ENCODE measurements at places on chromosomes 3 and 15.

DNA sequence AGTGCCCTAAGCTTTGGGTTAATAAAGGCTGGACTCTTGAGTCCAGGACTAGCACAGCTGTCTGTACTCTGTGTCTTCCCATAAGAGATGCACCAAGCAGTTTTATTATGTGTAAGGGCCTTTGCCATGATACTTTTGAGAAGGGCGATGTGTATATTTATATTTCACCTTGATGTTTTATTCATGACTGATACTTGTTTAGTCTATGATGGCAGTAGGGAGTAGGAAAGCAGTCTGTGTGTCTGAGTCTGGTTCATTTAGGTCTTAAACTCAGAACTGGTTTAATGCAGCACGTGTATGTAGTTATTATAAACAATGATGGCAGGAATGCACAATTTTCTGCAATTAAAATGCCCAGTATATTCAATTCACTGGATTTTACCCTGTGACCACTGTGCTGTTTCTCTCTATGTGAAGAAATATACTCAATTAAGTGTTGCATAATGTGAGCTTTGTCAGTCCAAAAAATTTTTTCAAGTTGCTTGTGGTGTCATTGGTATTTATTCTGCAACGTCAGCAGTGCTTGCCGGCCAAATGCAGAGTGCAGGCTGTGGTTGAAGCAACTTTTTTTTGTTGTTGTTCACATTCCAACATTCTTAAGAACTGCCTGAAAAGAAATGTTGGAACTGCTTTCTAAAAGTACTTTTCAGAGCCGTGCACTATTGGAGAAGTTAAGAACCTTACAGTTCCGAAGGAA, 423.7 kb upstream of the SEMA6D start:
- DNase-seq, result no peak

GRCh38 chr3:182244222-182244971, 532.7 kb downstream of the SOX2 start:
- no peak for DNase-seq

DNA sequence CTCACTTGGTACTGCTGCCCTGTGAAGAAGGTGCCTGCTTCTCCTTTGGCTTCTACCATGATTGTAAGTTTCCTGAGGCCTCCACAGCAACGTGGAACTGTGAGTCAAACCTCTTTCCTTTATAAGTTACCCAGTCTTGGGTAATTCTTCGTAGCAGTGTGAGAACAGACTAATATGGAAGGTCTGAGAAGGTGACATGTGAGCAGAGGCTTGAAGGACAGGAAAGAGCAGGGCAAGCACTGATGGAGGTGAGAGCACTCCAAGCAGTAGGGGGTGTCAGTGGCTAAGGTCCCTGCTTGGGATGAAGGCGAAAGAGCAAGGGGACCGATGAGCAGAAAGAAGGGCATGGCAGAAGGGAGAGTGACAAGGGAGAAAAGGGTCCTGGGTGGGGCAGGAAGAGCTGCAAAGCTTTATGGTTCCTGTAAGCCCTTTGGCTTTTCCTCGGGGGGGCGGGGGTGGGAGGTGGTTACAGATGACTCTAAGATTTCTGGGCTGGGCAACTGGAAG, 3.5 kb downstream of the EIF4E3 start:
- peak; percentile 63 for DNase-seq

DNA sequence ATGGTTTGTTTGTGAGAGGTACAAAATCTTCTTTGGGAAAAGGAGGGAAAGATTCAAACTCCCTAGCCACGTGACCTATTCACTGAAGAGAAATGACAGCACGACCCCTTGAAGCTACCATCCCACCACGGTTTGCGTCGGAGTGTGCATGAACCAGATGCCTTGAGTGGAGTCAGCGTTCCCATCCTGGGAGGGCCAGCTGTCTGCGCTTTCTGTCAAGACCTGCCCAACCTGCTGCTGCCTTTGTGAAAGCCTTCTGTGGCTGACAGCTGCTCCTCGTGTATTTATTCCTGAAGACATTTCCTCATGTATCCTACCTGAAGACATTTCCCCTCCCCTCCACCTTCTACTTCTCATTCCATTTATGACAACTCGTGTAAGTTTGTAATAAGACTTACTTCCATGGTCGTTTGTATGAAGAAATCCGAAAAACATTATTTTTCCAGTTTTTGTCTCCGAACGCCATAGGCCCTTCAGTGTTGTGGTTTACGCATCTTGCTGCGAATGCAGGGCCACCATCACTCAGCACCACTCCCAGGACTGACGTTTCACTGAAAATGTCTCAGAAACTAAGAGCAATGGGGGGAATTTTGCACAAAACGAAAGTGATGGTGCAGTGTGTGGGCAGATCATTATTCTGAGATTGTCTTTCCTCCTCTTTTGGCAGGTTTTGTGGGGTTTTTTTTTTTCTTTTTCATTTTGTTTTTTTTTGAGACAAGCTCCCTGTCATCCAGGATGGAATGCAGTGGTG, 18.9 kb downstream of the EBLN2 start:
- no peak for DNase-seq

DNA sequence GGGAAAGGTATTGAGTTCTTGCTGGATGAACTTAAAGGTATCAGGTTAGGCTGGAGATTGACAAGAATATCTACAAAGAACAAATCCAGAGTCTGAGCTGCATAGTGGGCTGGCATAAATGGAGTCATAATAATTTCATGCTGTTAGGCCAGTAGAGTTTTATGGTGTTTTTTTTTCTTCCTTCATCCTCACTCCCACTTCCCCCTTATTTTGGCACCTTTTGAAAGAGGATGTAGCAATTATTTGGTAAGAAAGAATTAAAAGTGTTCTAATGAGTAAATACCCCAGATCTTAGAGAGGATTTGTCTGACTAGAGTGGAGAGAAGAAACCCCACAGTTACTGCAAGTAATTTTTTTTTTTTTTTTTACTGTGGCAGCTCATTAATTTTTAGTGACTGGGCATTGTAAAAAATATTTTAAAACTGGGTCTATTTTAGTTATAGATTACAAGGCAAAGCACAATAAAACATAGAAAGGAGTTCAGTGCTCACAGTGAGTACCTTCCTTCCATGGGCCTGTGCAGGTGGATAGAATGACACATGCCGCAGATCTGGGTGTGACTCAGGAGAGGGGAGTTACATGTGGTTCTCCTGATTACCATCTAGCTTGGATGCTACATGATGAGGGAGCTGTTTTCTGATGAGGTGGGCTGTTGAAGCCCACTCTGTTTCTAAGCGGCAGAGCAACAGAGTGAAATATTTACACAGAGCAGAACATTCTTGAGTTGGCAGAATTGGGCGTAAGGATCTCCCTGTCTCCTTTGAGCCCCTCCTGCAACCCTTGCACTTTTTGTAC, 5.3 kb downstream of the EDEM1 start:
- DNase-seq, result no peak

GRCh38 chr15:40372981-40373380, 9.5 kb upstream of the KNSTRN start:
- no peak for DNase-seq

- no peak for DNase-seq
These were observed 167.3 kb downstream of the GMNC start for GRCh38 chr3:190695225-190695624.

- no peak for DNase-seq
These were observed 125.3 kb upstream of the BCL6 start for GRCh38 chr3:187870360-187871203.

GRCh38 chr15:61511089-61511488, 282.0 kb upstream of the RORA start:
- no peak for DNase-seq

DNA sequence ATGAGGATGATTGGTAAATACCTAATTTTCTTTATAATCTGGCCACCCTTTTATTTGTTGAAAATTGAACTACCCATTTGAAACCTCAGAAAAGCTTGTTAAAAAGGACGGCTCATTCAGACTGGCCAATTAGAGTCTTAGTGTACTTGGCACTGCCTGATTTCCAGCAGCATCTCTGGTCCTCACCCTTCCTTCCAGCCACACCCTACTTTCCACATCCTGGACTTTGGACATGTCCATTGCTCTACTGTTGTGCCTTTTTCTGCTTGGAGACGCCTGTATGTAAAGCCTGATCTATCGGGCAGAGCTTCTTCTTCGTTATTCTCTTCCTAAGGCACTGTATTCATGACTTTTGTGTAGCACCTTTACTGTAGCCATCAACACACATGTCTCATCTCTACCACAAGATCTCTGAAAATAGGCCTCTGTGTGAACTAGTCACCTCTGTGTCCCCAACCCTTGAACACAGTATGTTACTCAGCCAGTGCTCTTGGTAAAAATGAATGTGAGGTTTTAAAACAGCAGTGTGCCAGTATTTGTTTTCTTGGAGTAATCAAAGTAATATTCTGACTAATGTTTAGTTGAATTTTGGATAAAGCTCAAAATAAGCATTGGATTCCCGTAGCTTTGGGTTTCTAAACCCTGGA, 6.8 kb downstream of the RBM5 start:
- DNase-seq, result no peak

GRCh38 chr15:49908236-49908932, 210.6 kb downstream of the ATP8B4 start:
- DNase-seq, result no peak

DNA sequence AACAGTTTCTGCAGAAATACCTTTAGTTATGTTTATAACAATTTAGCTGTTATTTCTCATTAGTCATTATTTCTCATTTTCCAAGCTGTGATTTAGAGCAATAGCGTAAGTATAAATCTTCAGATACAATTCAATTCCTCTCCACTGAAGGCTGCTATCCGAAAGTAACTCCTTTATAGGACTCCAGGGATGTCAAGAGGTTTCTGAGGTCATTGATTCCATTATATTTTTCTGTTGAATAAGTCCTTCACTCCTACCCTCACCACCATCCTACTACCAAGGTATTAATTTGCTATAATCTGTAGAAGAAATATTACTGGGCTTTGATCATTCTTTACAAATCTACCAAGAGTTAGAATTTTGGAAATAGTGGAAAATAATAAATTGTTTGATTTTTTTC, 285.7 kb downstream of the CADM2 start:
- no peak for DNase-seq

DNA sequence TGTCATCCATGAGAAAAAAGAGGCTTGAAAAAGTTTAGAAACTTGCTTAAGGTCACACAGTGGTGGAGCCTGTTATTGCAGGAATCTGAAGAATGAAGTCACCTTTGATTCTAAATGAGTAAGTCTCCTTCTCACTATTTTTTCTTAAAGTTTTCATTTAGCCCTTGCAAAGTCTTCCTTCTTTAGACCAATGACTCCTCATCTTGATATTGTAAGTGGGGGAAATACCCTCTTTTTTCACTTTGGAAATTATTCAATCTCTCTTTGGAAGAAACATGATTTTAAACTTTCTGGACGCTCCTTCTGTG, 787 bp upstream of the SLMAP start:
- peak; percentile 4 for DNase-seq

GRCh38 chr15:60740787-60741354, 261.9 kb upstream of the ICE2 start:
- DNase-seq, result peak; percentile 21

DNA sequence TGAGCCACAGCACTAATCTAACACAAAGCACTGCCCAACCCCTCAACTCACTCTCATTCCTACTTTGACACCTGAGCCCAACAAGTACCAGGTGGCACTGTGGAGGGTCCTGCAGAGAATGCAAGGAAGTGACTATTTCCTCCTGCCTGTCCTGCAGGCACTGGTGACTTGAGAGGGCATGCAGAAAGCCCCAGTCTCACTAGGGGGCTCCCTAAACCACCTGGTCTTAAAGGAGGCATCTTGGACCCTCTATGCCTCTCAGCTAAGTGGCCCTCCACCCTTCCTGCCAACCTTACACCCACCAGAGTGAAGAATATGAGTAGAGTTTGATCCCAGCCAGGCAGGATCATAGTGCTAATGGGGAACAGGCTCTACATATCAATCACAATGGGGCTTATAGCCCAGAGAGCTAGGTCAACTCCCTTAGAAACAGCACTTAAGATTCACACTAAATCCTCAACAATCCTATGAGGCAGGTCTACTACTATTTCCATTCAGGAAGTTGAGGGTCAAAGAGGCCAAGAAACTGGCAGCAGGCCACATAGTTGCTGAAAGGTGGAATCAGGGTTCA, 15.2 kb downstream of the TRAIP start:
- no peak for DNase-seq

Measured in CD4-positive, alpha-beta T cell treated with Interleukin-6 at 100 ng/mL for 8 hours (primary cell).